ENCODE measurements at places on chromosomes 11 and 22.

GRCh38 chr22:40345815-40346184 is 500 bp upstream of the ADSL start:
- no peak for DNase-seq

DNA sequence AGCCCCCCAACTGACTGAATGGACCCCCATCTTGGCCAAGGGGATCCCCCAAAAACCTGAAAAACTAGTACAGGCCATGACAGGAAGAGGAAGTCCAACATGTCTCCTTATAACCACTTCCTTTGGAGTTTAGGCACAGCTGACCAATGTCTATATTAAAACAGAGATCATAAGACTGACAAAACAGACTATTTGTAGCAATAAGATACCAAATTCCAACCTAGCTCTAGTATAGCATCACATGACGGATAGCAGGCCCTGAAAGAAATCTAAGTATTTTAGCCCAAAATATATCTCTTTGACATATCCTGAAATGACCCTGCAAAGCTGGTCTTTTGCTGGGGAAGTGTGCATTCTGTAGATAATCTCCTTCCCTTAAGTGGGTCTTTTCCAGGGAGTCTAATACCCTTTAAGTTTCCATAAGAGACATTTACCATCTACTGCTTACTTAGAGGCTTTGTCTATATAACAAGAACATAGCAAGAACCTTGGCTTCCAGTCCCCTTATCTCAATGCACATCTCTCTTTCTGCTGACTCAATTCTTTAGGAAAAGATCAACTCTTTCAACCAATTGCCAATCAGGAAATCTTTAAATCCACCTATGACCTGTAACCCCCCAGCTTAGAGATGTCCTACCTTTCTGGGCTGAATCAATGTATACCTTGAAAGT is 34.9 kb upstream of the ACER3 start:
- no peak for DNase-seq

DNA sequence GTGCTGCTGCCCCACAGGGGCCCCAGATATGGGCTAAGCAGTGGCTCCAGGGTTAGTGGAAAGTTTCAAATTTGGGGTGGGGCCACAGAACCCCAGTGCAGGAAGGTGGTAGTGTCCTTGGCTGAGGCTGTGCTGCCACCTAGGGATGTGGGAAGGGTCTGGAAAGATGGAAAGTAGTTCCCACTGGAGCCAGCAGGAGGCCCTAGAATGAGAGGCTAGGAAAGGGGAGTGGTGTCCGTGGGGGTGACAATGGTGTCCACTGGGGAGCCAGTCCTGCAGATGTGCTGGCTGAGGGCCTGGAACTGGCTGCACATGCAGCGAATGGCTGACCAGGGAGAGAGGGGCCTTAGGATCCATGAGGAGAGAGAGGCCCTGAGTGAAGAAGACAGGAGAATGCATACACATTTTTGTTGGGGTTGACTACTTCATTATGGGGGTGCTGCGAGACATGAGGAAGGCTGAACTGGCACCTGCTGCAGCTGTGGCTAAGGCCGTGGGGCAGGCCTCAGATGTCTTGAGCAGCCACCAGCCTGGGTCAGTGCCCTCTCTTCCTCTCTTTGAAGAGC is 21.1 kb downstream of the RFPL3 start:
- no peak for DNase-seq

GRCh38 chr11:27089746-27090145 is 49.1 kb downstream of the BBOX1 start:
- no peak for DNase-seq

- DNase-seq, result no peak
Observed at GRCh38 chr11:65863889-65864705, 3.9 kb downstream of the MUS81 start.

DNA sequence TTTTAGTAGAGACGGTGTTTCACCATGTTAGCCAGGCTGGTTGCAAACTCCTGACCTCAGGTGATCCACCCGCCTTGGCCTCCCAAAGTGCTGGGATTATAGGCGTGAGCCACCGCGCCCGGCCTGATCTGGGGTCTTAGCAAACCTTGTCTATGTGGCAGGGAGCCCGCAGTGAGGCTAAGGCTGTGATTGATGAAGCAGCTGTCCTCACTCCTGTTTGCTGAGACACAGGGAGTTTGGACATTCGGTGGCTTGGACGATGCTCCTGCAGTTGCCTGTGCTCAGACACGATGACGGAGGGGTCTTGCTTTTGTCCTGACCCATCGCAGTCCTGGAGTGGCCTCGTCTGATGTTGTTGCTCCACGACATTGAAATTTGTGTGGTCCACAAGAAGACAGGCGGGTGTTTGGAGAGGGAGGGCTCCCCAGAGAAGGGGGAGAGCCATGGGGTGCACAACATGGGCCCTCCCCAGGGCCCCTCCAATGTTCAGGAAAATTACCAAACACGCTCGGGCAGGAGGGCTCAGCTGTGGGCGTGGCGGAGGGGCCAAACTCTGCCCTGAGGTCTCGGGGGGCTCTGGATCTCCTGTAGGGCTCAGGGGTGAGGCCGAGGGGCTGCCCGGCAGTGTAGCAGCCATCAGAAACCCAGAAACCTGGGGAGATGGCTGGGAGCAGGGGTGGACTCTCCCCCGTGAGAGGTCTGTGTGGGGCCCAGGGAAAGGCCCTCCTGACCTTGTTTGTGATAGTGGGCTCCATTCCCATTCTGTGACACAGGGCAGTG is 41.8 kb upstream of the PRR5 start:
- DNase-seq, result no peak

DNA sequence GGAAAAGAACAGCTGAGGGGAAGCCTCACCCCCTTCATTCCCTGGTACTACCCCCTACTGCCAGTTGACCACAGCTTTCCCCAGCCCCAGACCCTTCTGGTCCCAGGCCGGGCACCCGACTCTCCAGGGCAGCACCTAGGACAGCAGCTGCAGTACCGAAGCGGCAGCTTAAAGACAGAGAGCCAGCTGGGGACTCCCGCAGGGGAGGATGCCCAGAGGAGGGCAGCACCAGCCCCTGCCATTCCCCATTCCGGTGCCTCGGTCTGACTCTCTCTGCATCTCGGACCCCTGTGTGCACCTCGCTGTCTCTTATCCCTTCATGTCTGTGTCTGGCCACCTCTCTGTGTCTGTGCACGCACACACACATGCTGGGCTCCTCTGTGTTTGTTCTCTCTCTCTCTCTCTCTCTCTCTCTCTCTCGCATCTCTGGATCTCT is 9.4 kb downstream of the IGSF9B start:
- no peak for DNase-seq

DNA sequence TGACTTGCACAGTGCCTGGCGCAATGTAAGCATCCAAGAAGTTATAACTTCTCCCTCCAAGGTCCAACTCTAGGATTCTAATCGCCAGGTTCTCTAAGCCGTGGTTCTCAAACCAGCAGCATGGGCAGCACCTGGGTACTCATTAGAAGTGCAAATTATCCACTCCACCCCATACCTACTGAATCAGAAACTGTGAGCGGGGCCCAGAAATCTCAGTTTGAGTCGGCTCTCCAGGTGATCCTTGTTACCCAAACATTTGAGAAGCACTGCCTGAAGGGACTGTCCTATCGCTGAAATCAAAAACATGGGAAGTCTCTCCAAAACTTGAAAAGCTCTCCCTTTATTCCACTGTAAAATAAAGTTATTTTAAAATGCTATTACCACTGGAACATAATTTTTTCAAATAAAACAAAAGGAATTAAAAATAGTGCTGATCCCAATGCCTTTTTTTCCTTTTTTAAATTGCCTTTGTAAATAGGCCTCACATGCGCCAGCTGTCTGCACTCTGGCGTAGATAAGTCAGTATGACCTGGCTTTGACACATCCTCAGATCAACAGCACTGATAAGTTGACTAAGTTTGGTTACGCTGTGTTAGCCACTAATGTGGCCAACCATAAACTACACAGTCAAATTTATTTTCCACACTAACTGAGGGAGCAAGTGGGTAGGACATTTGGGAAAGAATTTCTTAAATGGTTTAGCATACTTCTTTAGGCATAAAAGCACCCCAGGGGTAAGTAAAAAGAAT is 8.4 kb upstream of the CTR9 start:
- DNase-seq, result no peak

- no peak for DNase-seq
Observed at GRCh38 chr11:97263183-97263858, 873.5 kb downstream of the JRKL start.

GRCh38 chr11:62463121-62463542 is 44.3 kb downstream of the SCGB1A1 start:
- no peak for DNase-seq

GRCh38 chr11:121117788-121118187 is 16.7 kb downstream of the TECTA start:
- DNase-seq, result no peak

- no peak for DNase-seq
Observed at GRCh38 chr22:37331856-37332536, 49.7 kb downstream of the CYTH4 start.

DNA sequence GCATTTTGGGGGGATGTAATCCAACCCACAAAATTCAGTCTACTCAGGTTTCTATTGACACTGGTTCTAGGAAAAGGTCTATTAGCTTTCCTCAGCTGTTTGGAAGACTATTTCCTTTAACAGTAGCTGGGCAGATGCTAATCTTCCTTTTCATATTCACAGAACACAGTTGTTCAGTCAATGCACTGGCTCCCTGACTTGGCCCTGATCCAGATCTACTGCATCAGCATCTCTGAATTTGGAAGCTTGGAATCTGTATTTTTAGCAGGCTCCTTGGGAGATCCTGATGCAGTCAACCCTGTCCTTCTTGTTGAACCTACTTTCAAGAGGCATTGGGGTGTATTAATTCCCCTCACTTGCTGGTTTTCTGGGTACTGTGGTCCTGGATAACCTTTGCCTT is 6.3 kb downstream of the HTATIP2 start:
- DNase-seq, result no peak

GRCh38 chr11:111836162-111836561 is 35.2 kb downstream of the ALG9 start:
- DNase-seq, result no peak

DNA sequence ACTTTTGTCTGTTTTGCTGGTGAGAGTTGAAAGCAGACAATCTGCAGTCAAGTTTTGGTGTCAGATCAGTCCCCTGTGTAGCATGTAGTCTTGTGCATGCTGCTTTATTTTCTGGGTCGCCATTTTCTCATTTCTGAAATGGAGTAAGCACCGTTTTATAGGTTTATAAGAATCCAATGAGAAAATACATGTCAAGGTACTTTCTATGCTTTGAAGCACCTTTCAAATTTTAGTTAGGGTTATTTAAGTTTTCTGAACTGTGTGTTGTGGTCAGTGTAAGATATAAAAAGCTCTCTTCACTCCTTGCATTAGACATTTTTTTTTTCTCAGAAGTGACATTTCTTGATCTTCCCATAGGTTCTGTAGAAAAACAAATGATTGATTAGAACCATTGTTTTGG is 283.2 kb downstream of the ETS1 start:
- no peak for DNase-seq

DNA sequence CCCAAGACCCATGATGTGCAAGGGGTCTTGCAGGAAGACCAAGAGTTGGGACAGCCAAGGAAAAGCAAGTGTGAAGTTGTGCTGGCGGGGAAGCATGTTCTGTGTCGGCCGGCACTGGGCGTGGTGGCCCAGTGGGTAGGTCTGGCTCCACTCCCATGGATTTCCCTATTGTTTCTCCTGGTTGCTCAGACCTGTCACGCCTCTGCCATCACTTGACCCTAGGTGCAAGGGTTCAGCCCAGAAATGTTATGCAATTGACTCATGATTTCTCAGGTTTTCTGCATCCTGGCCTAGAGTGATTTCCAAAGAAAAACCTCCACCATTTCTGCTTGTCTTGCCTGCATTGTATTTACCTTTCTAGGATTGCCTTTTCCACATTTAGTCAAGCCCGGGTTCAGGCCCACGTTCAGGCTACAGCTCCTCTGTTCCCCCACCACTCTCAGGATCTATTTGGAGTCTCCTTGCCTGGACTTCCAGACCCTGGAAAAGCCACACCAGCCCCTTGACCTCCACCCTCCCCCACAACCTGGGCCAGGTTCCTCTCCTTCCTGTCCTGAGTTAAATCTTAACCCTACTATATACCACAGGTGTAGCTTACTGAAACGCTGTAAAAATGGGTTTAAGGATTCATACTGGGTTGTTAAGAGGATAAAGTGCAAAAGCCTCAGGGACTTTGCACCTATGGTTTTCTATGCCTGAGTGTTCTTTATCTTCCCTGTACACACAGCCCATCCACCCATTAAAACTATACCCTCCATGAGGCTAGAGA is 17.5 kb upstream of the FOLR1 start:
- DNase-seq, result no peak

- DNase-seq, result no peak
Observed at GRCh38 chr11:129295746-129296145, 79.9 kb upstream of the BARX2 start.

DNA sequence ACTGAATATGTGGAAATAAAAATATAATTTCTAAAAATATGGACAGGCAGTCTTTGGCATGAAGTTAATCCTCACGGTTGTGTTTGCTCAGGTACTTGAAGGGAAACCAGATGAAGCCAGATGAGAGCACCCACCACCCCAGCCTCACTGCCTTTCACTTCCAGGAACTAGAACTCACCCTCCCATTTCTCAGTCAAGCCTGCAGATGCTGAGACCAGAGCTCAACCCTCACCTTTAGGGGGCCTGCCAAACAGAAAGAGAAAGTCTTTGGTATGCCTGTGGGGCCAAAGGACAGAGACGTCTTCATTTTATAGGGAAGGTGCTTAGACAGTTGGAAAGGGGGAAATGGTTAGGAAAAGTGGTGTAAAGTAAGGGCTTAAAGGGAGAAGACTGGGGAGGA is 252.8 kb upstream of the PLET1 start:
- DNase-seq, result no peak

- no peak for DNase-seq
Observed at GRCh38 chr22:24402460-24403192, 24.8 kb upstream of the ADORA2A start.

GRCh38 chr11:88521399-88521798 is 183.9 kb upstream of the CTSC start:
- DNase-seq, result no peak

- DNase-seq, result no peak
Observed at GRCh38 chr11:79949574-79949973, 508.7 kb upstream of the TENM4 start.

DNA sequence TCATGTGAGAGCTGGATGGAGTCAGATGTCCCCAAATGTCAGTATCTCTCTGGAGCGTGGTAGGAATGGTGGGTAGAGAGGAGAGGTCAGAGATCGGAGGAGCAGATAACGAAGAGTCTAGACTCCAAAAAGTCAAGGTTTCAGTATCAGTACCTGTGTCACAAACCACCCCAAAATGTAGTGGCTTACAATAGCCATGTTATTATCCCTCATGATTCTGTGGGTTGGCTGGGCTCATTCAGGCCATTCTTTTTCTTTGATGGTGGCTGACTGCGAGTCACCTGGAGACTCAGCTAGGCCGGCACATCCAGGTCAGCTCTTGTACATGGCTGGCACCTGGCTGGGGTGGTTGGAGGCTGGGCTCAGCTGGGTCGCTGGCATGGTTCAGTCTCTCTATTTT is 7.3 kb upstream of the SSTR3 start:
- DNase-seq, result no peak

GRCh38 chr11:128235426-128235825 is 351.9 kb downstream of the ETS1 start:
- no peak for DNase-seq
